RKO (cell line): ENCODE measurements at places on chromosomes 4 and X.

- no peak for DNase-seq
Observed at GRCh38 chr4:5371415-5372190, 320.3 kb downstream of the STK32B start.

- no peak for DNase-seq
Observed at GRCh38 chr4:7540206-7540605, 105.5 kb upstream of the PSAPL1 start.

GRCh38 chr4:51853027-51853682, 10.2 kb downstream of the DCUN1D4 start:
- DNase-seq, result no peak

DNA sequence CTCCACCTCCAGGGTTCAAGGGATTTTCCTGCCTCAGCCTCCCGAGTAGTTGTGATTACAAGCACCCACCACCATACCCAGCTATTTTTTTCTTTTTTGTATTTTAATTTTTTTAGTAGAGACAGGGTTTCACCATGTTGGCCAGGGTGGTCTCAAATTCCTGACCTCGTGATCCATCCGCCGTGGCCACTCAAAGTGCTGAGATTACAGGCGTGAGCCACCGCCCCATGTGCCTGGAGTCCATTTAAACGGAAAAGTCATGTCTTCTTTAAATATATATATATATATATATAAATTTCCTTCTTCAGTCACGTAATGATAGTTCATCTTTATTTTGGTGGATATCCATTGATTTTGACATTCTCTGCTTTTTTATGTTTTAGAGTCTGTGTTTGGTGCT, 264.0 kb upstream of the PITX2 start:
- no peak for DNase-seq

- DNase-seq, result no peak
Observed at GRCh38 chr4:80202190-80202711, 4.9 kb downstream of the PRDM8 start.

- no peak for DNase-seq
Observed at GRCh38 chrX:69948276-69948797, 101.4 kb downstream of the AWAT2 start.

GRCh38 chr4:24453951-24454350, 130.4 kb downstream of the DHX15 start:
- no peak for DNase-seq

DNA sequence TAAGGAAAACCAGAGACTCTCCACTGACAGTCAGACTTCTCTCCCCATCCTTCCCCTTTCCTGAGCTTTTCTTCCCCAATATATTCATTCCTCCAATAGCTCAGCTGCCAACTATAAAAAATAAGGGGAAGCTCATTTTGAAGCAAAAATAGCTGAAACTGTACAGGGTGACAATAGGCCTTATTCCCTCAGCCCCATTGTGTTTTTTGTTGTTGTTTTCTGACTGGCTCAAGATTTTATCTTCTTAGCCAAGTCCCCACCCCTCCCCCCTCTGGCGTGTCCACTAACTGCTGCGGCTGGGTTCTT, 26.2 kb downstream of the PRPS1 start:
- DNase-seq, result no peak

GRCh38 chrX:136457303-136457917, 30.3 kb upstream of the BRS3 start:
- no peak for DNase-seq

- DNase-seq, result no peak
Observed at GRCh38 chrX:69307756-69308155, 142.5 kb upstream of the PJA1 start.

GRCh38 chr4:176545872-176546271, 226.1 kb downstream of the SPCS3 start:
- peak; percentile 25 for DNase-seq

DNA sequence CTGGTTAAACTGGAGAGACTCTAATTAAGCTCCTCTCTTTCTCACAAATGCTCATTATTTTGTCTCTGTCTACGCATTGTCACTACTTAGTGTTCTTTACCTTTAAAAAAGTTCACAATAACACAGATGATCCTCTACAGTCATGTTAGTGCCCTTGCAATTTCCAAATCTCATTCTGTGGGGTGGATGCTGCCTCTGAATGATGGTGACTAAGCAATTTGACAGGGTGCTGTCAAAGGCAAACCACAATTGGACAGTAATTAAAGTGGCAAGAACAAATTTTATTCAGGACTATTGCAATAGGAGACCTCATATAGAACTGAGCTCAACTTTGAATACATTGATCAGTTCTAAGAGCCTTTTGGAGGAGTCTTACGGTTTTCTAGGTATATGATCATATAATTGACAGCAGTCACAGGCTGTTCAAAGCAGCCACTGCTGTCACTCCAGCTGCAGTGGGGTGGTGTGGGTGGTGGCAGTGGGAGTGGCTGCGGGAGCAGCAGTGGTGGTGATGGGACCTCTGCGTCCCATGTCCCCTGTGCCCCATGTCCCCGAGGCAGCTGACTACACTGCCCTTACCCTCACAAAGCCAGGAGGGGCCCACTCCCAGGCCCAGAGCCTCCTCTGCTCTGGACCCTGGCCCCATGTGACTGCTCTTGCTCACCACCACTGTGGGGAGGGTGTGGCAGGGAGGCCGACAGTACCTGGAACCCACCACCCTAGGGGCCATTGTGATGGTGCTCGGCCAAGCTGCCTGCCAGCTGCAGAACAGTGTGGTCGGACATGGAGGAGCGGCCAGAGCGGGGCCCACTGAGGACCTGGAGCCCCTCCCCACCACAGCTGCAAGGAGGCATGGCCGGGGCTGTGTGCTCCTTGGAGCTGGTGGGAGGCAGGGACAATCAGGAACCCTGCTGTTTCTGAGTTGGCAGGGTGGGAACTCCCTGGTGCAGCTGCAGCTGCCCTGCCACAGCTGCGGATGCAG, 30.4 kb upstream of the PAGE1 start:
- no peak for DNase-seq

DNA sequence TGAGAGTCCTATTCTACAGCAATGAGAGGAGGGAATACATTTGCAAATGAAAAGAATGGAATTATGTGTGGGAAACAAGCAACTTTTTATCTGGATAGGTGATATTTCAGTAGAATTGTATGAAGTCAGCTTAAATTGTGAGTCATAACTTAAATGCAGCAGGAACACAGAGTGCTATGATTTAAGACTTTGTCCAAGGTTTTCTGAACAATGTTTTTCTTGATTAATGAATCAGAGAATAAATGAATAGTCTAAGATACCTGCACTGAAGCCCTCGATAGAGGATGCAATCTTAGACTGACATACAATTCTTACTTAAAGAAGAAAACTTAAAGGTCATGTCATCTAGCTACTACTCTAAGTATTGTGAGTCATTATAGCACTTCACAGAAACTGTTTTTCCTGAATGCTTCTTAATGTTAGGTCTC, 8.0 kb downstream of the ARHGEF38 start:
- DNase-seq, result no peak

GRCh38 chr4:135281230-135281629, 1079.6 kb upstream of the PABPC4L start:
- no peak for DNase-seq
